ENCODE measurements at places on chromosomes 6 and 20.

GRCh38 chr6:161828355-161828754, 554.5 kb upstream of the AGPAT4 start:
- no peak for DNase-seq

DNA sequence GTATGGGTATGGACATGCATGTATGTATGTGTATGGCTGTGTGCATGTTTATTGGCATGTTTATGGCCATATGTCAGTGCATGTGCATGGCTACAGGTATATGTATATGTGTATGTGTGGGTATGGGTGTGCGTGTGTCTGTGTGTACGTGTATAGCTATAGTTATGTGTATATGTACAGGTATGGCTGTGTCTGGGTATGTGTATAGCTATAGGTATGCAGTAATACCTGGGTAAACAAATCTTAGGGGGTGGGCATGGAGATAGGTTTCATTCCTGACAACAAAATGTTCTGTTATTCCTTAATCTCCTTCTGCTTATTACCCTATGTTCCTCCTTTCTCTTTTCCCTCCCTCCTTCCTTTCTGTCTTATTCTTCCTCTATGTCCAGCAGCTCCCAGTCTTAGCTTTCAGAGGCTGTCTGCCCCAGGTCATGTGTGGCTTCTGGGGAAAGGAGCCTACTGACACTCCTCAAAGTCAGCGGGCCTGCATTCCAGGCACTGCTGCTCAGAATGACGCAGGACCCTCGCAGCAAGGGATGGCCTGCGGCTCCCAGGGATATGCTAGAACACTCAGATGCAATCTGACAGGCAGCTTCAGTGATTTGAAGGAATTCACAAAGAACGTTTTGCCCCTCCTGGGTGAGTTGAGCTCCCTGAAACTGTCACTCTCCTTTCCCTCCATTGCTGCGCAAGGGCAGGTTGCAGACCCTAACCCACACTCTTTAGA, 139.3 kb upstream of the PHACTR1 start:
- DNase-seq, result no peak

DNA sequence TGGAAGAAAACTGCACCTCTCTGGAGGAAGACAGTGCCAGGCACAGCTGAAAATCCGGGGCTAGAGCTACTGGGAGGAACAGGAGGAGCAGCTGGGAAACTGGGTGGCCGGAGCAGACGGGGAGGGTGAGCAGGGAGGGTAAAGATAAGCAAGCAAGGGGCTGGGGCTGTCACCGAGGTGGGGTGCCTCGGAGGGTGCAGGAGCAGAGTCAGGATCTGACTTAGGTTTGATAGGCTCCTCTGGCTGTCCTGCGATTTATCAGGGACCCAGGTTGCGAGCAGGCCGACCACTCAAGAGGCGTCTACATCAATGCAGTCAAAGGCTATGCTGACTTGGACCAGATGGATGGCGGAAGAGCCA, 12.3 kb downstream of the TSHZ2 start:
- DNase-seq, result no peak

GRCh38 chr6:105804424-105804823, 281.7 kb upstream of the PRDM1 start:
- no peak for DNase-seq

DNA sequence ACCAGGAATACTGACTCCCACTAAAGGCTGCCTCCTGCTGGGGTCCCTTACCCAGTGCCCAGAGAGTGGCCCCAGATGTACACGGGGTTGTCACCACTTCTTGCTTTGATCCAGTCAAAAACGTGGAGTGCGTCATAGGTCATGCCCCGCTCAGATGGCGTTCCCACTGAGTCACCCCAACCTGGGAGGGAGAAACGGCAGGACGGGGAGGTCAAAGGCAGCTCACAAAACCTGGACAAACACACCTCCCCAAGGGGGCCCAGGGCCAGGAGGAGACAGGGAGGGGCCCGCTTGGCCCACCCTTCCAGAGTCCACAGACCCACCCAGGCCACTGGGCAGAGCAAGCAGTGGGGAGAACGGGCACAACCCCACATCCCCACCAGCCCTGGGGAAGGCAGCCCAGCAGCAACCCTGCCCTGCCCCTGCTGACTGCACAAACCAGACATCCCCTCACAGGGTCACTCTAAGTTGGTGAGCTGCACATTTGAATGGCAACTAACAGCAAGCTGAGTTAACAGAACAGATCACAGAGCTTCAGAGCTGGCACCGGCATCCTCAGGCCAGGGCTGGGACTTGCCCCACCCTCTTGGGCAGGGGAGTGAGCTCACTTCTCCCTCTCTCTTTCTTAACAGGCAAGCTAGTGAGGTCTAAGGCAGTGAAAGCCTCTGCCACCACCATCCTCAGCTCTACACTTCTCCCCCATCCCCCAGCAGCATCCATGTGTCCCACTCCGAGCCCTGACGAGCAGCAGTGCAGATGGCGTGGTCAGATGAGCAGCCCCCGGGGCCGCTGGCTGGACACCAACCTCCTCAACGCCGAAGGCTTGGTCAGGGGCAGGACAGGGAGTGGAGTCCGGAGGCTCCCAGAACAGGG, 61.7 kb downstream of the PYGB start:
- peak; percentile 77 for DNase-seq

DNA sequence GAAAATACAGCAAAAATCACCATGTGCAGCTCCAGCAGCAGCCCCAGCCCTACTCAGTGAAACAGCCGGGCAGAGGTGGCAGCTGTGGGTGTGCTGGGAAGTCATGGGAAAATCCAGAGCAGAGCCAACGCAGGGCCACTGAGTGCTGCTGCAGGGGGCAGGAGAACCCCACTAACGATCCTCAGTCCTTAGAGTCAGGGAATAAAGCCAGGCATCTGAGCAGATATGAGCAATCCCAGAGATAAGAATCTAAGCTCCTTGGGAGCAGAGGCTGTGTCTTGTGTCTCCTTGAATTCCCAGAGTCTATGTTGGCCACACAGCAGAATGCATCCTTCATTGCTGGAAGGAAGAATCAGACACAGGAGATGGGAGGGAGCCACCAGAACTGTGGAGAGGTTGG, 493.1 kb upstream of the MAP3K7 start:
- DNase-seq, result no peak

DNA sequence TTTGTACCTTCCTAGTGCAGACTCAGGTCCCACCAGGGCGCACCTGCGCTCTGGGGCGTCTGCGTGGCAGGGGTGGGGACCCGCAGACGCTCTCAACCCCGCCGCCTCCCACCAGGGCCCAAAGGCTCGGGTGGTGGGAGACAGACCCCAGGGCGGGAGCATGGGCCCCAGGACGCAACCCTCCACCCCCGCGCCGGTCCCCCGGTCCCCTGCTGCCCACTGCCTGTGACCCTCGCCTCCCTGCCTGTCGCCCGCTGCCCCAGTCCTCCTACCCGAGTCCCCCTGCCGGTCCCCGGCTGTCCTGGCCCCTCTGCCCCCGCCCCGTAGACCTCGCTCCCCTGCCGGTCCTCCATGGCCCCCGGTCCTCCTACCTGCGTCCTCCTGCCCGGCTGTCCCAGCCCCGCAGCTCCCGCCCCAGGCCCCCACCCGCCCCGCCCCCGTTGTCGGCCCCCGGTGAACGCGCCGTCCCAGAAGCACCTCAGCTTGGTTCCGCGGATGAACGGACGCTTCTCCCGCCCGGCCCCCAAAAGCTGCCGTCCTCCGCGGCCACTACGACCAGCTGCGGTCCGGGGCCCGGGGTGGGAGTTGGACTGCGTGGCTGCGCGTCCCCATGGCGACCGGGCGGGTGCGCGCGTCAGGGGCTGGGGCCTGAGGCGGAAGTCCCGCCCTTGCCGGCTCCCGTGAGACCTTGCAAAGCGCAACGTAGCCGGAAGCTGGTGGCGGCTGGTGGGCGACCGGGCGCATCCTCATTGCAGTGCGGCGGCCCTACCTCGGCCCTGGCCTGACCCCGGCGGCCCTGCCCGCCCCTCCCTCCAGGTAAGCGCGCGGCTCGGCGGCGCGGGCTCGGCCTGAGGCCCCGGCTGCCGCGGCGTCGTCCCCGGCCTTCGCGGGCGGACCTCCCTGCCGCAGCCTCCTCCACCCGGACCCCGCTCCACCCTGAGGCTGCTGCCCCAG, at the start of gene ARFGAP1:
Gene ARFGAP1, plus strand, starts transcription at position 709 of the 954 bp plus-strand sequence. CDS start 2,768 bp downstream, outside the sequence.
- peak; percentile 92 for DNase-seq

- peak; percentile 86 for DNase-seq
Measured at GRCh38 chr6:142845624-142846458, 99.1 kb downstream of the HIVEP2 start.

GRCh38 chr6:150466196-150466595, 97.4 kb downstream of the IYD start:
- no peak for DNase-seq

- DNase-seq, result no peak
Measured at GRCh38 chr20:61913423-61914225, 152.1 kb downstream of the TAF4 start.

DNA sequence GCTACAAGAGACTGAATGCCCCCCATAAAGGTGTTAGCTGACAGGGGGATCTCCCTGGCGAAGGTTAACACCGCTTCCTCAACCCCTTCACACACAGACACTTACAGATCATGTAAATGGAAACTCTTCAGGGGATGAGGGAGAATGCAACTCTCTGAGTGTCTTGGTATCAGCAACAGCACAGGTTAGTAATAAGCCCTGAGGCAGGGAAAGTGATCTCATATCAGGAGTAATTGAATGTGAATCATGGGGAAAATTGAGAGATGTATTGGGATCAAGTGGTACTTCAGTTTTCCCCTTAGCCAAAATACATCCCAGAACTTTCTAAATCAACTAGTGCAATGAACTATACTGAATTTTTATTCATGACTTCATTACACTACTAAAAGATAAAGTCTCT, 23.8 kb downstream of the OR2J3 start:
- DNase-seq, result no peak

- DNase-seq, result no peak
Measured at GRCh38 chr6:35058865-35059522, 82.1 kb downstream of the TCP11 start.

GRCh38 chr20:58571693-58572427, 56.7 kb upstream of the APCDD1L start:
- DNase-seq, result peak; percentile 28

DNA sequence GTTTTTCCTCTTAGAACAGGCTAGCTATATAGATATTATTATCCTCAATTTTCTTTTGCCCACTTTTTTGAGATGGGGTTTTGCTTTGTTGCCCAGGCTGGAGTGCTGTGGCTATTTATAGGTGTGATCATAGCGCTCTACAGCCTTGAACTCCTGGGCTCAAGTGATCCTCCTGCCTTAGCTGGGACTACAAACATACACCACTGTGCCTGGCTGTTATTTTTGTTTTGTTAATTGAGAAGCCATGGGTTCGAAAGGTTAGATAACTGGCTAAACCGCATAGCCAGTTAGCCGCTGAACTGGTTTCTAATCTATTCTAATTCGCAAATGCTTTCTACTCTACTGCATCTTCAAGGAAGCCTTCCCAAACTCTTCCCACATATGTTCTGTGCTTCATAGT, 425.8 kb downstream of the CDKAL1 start:
- DNase-seq, result no peak

- no peak for DNase-seq
Measured at GRCh38 chr20:4017051-4017712, 1.8 kb upstream of the RNF24 start.

GRCh38 chr6:22829070-22829469, 259.7 kb downstream of the HDGFL1 start:
- DNase-seq, result peak; percentile 37

GRCh38 chr20:53087037-53087777, 115.0 kb downstream of the TSHZ2 start:
- DNase-seq, result no peak

DNA sequence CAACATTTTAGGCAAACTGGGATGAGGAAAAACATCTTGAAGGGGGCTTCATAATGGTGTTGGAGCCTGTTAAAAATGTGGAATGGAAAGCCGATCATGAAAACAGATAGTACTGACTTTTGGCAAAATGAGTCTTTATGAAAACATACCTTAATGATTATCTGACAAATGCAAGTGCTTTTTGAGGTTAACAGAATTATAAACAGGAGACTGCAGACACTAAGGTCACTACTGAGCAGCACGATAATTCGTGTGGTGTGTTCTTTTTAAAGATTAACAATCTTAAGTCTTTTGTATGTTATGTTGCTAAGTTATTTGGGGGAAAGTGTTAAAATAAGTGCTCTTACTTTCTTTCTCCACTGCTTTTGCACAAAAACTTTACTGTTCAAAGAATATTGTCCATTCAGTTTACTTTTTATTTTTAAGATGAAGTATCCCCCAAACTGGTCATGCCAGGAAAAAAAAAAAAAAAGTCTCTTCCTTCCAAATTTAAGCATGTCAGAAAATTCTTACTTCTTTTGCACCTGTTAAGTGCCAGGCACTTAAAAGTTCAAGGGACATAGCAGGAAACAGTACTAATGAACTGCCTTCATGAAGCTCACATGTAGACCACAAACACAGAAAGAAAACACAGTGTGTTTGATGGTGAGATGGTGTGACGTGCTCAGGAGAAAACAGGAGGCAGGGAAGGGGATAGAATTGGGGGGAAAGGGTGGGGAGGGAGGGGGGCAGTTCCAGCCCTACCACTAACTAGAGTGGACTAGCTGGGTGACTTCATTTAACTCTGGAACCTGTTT, 73.2 kb downstream of the CDYL start:
- DNase-seq, result peak; percentile 7

DNA sequence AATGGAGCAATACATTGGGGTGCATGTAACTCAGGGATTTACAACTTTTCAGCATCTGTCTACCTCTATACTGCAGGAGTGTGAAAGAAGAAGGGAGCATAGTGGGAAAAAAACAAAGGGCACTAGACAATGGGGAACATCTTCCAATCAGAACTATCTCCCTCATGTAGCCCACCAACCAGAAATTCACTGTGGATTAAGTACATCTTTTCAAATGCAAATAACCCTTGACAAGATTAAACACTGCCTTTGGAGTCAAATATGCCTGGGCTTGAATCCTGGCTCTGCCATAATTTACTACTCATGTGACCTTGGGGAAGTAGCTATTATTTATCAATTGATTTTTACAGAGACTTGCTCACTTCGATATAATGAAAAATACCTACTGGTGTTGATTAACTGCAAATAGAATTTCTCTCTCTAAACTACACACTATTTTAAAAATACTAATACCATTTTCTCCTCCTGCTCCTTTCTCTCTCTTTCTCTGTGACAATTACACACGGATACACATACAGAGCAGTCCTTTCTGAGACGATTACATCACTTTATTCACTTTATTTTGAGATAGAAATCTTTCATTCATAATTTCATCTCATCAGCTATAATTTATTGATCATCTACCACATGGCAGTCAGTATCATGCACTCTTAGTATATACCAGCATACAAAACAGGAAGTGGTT, 783.7 kb downstream of the FRK start:
- no peak for DNase-seq

DNA sequence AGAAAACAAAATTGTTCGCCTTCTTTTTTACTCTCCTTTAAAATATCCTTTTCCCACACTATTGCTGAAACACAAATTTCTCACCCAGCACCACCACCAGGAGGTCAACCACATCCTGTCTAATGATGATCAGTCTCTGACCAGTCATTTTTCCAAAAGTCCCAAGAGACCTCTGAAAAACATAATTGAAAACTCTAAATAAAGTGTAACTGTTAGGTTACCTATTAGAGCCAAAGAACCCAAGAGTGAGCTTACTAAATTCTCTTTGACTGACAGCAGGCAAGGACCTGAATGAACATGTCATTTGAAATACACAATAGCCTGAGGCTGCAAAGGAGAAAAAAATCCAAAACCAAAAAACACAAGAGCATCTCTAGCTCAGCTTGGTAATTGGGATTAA, 735.4 kb downstream of the CBLN4 start:
- DNase-seq, result no peak

- no peak for DNase-seq
Measured at GRCh38 chr6:168345266-168345665, 25.7 kb upstream of the DACT2 start.

All from left lung (tissue), 14 donors.